GM04504 (cell line): ENCODE measurements at places on chromosomes 4 and X.

- no peak for DNase-seq
These were observed 238.5 kb upstream of the PGRMC2 start for GRCh38 chr4:128525992-128526630.

DNA sequence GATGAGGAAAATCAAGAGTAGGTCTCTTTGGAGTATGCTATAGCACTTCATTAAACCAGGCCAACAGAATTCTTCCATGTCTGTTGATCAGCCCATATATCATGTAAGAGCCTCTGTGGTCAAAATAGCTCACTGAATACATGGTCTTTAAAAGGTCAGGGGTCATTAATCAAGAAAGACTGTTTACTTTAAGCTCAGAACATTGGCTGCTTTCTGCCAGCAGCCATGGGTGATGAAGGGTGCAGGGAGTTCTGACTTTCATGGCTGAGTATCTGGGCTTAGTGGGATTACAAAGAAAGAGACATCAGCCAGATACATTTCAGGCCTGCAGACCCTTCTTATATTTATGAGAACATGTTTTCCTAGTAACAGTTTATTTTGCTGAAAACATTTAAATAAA is 7.1 kb upstream of the C4orf54 start:
- DNase-seq, result no peak

GRCh38 chr4:180640193-180640592 is 1603.0 kb upstream of the TENM3 start:
- DNase-seq, result no peak

- DNase-seq, result no peak
These were observed 13.2 kb downstream of the FGA start for GRCh38 chr4:154577324-154577723.

DNA sequence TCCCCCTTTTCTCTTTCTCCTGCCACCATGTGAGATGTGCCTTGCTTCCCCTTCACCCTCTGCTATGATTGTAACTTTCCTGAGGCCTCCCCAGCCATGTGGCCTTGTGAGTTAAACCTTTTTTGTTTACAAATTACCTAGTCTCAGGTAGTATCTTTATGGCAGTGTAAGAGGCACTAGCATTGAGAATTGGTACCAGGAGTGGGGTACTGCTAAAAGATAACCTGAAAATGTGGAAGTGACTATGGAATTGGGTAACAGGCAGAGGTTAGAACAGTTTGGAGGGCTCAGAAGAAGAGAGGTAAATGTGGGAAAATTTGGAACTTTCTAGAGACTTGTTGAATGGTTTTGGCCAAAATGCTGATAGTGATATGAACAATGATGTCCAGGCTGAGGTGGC is 182.0 kb downstream of the CHM start:
- DNase-seq, result no peak

DNA sequence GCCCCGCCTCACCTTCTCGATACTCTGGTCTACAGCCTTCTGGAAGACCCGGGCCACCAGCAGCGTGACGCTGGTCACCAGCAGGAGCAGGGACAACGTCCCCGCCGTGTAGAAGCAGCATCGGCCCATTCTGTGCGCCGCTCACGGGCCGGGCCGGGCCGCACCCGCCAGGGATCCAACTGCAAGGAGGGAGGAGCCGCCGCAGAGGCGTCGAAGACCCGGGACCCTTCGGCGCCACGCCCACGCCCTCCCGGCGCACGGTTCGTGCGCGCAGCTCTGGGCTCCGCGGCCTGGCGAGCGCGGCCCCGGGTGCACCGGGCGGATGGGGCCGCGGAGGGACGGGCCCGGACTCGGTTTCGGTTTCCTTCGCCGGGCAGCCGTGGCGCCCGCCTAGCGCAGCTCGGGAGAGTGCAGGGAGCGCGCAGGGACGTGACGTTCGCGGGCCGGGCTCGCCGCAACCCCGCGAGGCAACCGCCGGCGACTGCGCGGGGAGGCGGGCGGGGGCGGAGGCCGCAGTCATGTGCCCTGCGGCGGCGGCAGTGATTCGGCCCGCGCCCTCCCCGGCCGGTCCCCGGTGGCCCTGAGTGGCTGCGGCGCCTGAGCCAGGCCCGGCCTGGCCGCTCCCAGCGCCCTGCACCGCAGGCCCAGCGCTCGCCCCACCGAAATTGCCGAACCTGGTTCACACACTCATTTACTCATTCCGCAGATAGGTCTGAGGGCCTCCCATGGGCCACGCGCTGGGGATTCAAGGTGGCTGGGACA is at the start of gene SCARB2:
TSS of gene SCARB2 (minus strand) at position 410 of the 762 bp plus-strand sequence. CDS start at position 129, 281 bp downstream.
- DNase-seq, result peak; percentile 77

DNA sequence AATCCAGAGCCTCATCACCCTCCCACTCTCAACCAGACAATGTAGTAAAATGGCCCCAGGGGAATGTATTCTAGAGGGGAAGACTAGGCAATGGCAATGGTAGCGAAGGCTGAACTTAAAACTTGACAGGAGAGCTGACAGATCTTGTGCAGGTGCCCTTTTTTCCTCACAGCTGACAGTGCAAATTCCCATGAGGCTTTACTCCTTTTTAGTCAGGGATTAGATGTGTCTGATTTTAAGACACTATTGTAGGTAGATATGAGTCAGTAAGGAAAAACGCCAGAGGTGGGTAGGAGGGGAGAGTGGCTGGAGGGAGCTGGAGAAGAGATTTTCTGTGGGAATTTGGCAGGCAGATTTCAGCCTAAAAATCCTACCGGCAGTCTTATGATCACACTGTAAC is 10.7 kb downstream of the CAPN6 start:
- no peak for DNase-seq

DNA sequence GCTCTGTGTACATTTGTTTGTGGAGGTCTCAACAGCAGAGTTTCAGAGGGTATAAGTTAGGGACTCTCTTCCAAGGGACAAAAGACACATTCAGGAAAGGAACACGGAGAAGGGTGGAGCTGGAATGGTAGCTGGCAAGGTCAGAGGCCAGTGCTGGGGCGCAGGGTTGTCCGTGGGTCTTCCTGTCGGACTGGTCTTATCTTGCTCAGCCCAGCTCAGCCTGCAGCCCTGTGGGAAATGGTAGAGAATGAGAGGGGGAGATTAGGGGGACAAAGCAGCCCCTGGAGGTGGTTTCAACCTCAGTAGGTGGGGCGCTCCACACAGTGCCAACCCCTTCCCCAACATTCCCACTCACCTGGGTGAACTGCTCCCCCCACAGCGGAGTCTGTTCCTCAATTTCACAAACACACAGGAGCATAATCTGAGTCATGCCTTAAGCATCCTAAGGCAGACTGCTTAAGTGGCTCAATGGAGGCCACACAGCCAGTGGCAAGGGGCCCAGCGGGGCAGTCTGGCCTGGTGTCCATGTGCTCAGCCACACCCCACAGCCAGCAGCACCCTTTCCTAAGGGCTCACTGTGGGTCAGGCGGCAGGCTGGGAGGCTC is 6.9 kb upstream of the HDAC6 start:
- peak; percentile 51 for DNase-seq

- no peak for DNase-seq
These were observed 191.2 kb downstream of the FRMPD4 start for GRCh38 chrX:12329476-12329875.

GRCh38 chr4:36115312-36115711 is 129.0 kb downstream of the ARAP2 start:
- no peak for DNase-seq

DNA sequence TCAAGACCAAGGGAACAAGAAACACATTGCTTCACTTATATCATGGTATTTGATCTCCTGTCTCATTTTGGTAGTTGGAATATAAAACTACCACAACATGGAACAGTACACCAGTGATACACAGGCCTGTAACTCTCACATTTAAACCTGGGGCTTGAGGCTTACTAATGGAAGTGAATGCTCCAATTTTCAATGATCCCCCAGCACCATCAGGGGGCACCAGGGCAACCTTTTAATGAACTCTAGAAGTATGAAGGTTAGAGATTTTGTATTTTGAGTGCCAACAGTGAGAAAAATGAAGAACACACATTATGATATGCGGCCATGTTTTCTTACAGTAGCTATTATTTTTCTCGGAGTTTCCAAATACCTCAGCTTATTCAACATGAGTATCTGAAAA is 50.7 kb downstream of the C4orf33 start:
- DNase-seq, result no peak

DNA sequence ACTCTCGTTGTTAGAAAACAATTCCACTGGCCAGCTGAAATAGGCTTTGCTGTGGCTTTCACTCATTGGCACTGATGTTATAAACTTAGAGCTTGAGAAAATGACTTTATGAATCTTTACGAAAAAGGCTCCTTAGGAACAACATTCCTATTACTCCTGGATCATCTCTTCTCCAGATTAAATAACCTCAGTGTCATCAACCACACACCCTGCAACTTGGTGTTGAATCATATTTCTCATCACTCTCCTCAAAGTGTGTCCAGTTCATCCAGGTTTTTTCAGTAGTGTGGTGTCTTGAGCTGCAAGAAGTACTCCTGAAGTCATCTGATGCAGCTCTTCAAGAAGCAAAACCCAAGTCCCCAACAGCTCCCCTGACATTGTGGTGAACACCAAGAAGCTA is 28.1 kb upstream of the ANOS1 start:
- DNase-seq, result no peak

- DNase-seq, result no peak
These were observed 27.4 kb downstream of the NAA11 start for GRCh38 chr4:79298484-79298883.

GRCh38 chr4:24598025-24598424 is 13.7 kb upstream of the DHX15 start:
- no peak for DNase-seq

DNA sequence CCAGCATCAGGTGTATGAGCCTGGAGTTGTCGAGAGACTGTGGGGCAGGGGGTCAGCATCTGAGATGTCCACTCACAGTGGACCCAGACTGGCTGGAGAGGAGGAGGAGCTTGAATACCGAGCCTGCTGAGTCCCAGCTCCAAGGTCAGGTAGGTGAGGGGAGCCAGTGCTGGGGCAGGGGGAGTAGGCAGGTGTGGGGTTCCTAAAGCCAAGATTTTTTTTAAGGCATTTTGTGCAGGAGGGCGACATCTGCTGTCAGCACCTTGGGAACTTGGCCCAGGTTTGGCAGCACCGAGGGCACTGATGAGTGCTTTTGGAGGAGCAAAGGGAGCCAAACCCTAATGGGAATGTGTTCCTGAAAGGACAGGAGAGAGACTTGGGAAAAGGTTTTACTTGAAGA is 64.2 kb upstream of the MSANTD1 start:
- DNase-seq, result no peak

GRCh38 chr4:180057891-180058671 is 2185.1 kb upstream of the TENM3 start:
- no peak for DNase-seq

GRCh38 chr4:111806331-111806730 is 338.9 kb upstream of the FAM241A start:
- DNase-seq, result no peak

- DNase-seq, result no peak
These were observed 19.4 kb downstream of the PDGFC start for GRCh38 chr4:156952078-156952759.

- no peak for DNase-seq
These were observed 359.2 kb downstream of the FBXW7 start for GRCh38 chr4:152176627-152177214.

- DNase-seq, result no peak
These were observed at the start of gene TRIM2 for GRCh38 chr4:153204247-153204671. Gene TRIM2 (plus strand): TSS chr4:153204443. CDS start chr4:153204531, 88 bp downstream.

DNA sequence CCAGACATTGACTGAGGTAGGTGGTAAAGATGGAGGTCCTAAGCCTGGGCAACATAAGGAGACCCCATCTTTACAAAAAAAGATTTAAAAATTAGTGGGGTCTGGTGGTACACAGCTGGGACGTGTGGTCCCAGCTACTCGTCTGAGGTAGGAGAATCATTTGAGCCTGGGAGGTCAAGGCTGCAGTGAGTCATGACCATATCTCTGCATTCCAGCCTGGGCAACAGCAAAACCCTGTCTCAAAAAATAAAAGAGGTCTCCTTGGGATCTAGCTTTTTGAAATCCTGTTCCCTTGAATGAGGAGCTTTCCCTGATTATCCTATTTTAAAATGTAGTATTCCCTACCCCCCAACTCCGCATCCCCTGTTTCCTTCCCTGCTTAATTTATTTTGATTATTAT is 78.7 kb upstream of the OGT start:
- DNase-seq, result no peak

DNA sequence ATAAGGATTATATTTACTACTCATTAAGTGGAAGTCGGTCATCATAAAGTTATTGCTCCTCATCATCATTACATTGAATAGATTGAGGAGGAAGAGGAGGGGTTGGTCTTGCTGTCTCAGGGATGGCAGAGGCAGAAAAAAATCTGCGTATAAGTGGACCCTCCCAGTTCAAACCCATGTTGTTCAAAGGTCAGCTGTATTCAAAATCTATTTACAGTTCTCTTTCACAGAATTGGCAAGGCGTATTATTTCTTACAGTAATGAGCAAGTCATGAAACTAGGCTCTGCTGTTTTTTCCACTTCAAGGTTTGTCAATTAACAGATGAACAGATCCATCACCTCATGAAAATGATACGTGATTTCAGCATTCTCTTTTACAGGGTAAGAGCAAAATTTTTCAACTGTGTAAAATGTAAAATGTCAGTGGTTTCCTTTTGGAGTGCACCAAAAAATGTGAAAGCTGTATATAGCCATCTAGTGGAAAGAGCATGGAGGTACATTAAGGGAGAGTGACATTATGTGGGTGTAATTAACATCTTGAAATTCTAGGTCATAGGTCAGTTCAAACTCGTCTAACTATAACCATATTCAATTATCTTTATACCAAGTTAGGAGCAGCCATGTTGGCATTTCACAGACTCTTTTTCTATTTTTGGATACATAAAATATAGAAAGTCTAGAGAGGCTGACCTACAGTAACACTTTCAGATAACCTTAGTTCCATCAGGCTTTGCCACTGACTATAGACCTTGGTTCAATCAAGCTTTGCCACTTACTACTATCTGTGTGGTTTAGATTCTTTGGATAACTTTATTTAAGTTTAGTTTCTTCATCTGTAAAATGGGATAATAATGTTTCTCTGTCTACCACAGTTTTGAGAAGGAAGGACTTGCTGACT is 30.1 kb downstream of the NEIL3 start:
- peak; percentile 19 for DNase-seq

DNA sequence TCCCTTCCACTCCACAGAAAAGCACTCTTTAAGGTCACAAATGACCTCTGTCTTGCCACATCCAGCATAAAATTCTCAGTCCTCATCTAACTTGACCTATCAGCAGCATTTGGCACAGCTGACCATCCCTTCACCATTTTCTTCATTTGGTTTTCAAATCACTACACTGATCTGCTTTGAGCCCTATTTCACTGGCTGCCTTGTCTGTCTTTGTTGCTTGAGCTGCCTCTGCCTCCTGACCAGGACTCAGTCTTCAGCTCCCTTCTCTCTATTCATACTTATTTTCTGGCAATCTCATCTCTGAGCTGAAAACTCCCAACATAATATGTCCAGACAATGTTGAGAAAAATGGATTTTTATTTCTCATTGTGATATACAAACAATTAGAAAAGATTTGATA is 27.7 kb upstream of the PDE5A start:
- no peak for DNase-seq

DNA sequence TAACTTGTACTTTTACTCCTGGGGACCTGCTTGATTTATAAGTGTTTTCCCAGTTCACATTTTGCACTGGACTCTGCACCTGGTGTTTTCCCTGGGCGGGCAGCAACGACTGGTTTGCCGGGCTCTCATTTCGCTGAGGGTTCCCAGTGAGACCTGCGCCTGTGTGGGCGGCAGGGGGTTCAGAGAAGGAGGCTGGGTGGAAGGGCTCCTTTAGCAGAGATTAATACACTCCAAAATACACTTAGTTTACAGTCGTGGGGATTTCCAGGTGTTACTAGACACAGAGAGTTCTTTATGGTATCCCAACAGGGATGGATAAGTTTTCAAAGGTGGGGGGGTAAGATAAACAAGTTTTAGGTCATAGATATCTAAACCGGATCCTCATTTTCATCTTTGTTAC is 53.0 kb upstream of the SHISA3 start:
- no peak for DNase-seq
